H9 (cell line): ENCODE measurements at places on chromosomes 12 and 14.

- DNase-seq = no peak
These were observed 3.3 kb upstream of the ASCL1 start for GRCh38 chr12:102954134-102954533.

- DNase-seq = no peak
These were observed 21.6 kb upstream of the AMN start for GRCh38 chr14:102900631-102901571.

DNA sequence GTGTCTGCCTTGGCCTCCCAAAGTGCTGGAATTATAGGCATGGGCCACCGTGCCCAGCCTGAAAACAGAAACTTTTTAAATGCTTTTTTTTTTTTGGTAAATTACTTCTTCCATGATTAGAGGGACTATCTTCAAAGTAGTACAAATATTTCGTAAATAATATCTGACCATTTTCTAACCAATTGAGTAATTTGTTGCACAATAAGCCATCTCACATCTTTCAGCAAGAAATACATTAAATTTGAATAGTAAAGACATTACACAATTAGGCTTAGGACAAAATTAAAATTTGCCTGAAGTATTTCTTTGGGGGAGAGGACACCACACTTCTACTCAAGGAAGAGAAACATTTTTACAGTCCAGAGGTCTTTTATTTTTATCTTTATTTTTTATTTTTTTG lies 84.7 kb upstream of the STRN3 start:
- DNase-seq = no peak

- DNase-seq = peak; percentile 42
These were observed 678.4 kb downstream of the MED13L start for GRCh38 chr12:115598871-115599811.

DNA sequence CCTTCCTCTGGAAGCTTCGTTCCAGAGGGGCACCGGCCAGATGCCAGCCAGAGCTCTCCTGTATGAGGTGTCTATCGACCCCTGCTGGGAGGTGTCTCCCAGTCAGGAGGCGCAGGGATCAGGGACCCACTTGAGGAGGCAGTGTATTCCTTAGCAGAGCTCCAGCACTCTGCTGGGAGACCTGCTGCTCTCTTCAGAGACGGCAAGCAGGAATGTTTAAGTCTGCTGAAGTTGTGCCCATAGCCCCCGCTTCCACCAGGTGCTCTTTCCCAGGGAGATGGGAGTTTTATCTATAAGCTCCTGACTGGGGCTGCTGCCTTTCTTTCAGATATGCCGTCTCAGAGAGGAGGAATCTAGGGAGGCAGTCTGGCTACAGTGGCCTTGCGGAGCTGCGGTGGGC lies 22.2 kb upstream of the NAV3 start:
- DNase-seq = peak; percentile 52

GRCh38 chr12:52191841-52192791 lies at the start of gene KRT80:
Gene KRT80, minus strand, starts transcription at chr12:52192014. Its CDS starts 112 bp downstream, at chr12:52191902.
- DNase-seq = no peak

GRCh38 chr12:65204886-65205525 lies 35.6 kb downstream of the LEMD3 start:
- no peak for DNase-seq

GRCh38 chr12:6372403-6373003 lies 2.9 kb downstream of the SCNN1A start:
- no peak for DNase-seq

DNA sequence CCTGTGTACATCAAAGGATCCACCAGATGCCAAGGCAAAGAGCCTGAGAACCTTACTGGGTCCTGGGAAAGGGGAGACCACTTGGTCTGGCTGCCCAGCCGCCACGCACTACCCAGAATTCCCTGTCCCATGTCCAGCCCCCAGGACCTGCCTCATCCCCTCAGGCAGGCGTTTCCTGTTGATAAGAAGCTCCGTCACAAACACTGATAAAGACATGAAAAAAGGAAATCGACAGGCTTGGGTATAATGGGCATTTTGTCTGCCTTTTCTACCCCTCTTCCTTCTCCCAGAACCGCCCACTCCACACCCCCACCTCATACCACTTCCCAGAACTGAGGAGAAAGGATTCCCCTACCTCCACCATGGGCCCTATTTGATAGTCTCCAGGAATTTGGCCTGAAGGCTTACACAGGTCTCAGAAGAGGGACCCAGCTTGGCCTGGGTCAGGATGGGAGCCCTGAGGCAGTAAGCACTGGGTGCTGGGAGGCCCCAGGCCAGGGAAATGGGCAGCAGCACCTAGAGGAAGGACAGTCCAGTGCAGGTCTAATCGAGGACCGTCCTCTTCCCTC lies 18.8 kb downstream of the ACVRL1 start:
- DNase-seq = no peak

DNA sequence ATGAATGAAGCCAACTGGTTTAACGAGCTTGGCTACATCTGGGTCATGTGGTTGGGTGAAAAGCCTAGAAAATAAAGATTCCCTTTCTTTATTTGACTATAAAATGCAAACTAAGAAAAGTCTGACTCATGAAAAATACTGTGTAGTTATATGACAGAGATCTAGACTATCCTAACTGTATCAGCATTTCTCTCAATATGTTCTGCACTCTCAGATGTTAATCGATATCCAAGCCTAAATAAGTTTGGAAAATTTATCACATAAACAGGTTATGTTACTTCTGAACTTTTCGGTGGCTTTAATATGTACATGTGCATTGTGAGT lies 133.1 kb downstream of the DAAM1 start:
- DNase-seq = no peak

GRCh38 chr14:51336734-51337133 lies 96.7 kb downstream of the TMX1 start:
- DNase-seq = no peak

DNA sequence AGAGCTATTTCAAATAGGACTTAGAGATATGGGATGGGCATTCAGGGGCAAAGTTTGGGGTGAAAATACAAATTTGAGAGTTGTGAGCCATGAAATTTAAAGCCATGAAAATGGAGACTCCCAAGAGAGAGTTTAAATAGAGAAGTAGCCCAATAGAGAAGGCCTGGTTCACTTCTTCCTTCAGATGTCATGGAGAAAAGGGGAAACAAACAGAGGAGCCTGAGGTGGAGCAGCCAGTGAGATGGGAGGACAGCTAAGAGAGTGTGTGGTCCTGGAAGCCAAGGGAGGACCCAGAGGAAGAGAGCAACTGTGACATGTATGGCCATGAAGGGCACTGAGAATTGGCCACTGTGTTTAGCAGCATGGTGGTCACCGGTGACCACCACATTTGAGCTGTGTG lies 12.3 kb upstream of the DYNLL1 start:
- no peak for DNase-seq
